ENCODE measurements at places on chromosomes 13 and 19. TPM values are rescaled to one million over a fixed set of nuclear protein-coding genes. Genes with fewer than 3 reads are reported as not detected.

Gene C3
- total RNA-seq = 1.5 TPM

Gene EHD2
- total RNA-seq = 0.64 TPM

Gene CDC34
- total RNA-seq = 96.9 TPM

Gene BABAM1
- 93.4 TPM for total RNA-seq

Gene ZNF229
- 18.3 TPM for total RNA-seq

Gene TNFAIP8L1
- total RNA-seq = 8.5 TPM

Gene ACTMAP
- total RNA-seq = 21.1 TPM

Gene OLFM4
- not detected for total RNA-seq

Gene INSR
- total RNA-seq = 67.5 TPM

Gene C19orf47
- total RNA-seq = 19.0 TPM

DNA sequence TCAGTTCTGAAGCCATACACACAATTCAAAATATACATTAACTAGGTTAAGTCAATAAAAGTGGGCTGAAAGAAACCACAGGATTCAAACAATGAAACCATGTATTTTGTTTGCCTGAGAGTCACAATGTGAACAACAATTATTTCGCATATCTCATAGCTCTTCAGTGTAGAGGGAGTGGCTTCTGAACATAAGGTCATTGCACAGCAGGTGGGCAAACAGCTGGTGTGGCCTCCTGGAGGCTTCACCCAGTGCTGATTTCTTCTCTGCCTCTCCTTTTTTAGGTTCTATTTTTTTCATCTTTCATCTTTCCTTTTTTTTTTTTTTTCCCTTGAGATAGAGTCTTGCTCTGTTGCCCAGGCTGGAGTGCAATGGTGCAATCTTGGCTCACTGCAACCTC, 40.4 kb upstream of the ZNF254 start:
- no peak overlapping the region for H3K27ac ChIP-seq
- peaks cover 61% of the 10 kb centered on the region for H3K36me3 ChIP-seq
- peaks cover 5% of the 10 kb centered on the region for H3K4me1 ChIP-seq
- no peak for DNase-seq
- H3K27me3 ChIP-seq = no peaks in the 10 kb centered on the region

DNA sequence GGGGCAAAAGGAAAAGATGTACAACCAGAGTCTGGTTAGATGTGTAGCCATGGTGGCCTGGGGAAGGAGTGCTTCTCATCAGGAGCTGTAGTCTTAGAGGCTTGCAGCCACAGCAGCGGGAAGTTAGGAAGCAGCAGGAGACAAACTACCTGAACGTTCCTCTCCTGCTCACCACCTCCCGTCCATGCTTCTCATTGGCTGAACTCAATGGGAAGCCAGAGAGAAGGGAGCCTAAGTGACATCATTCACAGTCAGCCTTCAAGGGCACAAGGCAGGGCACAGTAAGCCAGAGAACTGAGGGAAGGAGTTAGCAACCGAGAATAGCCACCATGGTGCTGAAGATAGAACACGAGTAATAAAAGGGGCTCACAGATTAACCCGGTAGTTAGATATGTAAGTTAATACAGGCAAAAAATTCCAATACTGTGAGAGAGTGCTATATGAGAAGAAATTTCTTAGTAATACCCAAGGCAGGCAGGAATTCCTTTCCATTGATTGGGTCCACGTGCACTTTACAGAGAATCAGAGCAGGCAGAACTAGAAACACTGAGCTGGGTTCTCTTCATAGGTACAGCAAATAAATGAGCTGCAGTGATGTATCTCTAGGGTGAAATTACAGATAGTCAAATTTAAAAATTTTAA, 391.5 kb upstream of the DACH1 start:
- no peak overlapping the region for H3K4me3 ChIP-seq
- peaks cover 6% of the 10 kb centered on the region for H3K4me1 ChIP-seq
- DNase-seq = no peak
- H3K36me3 ChIP-seq = no peaks in the 10 kb centered on the region

- peak overlapping the region; percentile 26 for H3K4me3 ChIP-seq
- DNase-seq = no peak
- H3K27ac ChIP-seq = no peak overlapping the region
- H3K36me3 ChIP-seq = peaks cover 4% of the 10 kb centered on the region
Measured at GRCh38 chr19:996051-996838, 4.0 kb upstream of the GRIN3B start.

DNA sequence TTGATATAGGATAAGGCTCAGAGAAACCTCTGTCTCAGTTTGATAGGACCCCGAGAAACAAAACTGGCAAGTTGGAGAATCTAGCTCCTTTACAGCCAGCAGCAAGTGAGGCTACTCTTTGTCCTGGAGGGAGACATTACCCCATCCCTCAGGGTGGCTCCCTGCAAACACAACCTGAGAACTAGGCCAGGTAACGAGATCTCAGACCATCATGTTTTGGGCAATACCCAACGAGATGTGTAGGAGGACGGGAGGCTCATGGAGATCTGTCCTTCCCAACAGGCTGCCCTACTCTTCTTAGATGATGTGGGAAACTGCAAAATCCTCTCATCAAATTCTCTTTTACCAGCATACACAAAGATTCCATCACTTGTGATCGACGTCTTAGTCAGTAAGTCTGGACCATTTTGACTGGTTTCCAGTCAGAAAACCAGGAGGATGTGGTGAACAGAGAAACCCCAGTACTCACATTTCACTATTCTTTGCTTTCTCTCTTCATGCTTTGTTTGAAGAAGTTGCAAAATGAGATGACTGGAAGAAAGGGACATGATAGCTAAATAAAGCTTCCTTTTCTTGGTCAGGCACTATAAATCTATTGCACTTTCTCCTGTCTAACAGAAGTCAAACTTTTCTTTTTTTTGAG, 6.0 kb upstream of the CTU1 start:
- DNase-seq = no peak
- H3K27me3 ChIP-seq = peaks cover 20% of the 10 kb centered on the region
- H3K36me3 ChIP-seq = no peaks in the 10 kb centered on the region

- no peak overlapping the region for H3K27ac ChIP-seq
- H3K27me3 ChIP-seq = no peaks in the 10 kb centered on the region
- no peak overlapping the region for H3K4me3 ChIP-seq
Measured at GRCh38 chr13:77510156-77510555, 25.4 kb upstream of the SCEL start.

DNA sequence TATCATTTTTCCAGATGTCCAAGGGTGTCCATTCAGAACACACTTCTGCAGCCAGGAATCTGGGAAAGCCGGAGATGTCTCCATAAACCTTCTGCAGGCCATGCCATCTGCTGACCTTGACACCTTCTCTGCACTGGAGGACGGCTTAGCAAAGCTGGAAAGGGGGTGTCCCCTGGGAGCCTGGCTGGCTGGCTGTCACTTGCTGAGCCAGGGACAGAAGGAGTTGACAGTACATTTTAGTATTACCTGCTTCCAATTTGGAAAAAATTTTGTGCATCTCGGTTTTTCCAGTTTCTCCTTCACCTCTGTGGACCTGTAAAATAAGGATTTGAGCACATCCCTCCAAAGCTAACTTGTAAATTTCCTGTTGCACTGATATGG, 8.1 kb upstream of the CHST8 start:
- no peaks in the 10 kb centered on the region for H3K36me3 ChIP-seq
- H3K4me3 ChIP-seq = no peak overlapping the region
- H3K27me3 ChIP-seq = peaks cover 69% of the 10 kb centered on the region
- no peak overlapping the region for H3K27ac ChIP-seq
- no peak for DNase-seq
- no peaks in the 10 kb centered on the region for H3K4me1 ChIP-seq

- H3K4me1 ChIP-seq = no peaks in the 10 kb centered on the region
- H3K4me3 ChIP-seq = no peak overlapping the region
- no peak for DNase-seq
- no peak overlapping the region for H3K27ac ChIP-seq
Measured at GRCh38 chr13:104691767-104692467, 1625.7 kb upstream of the SLC10A2 start.

- DNase-seq = no peak
- no peak overlapping the region for H3K27ac ChIP-seq
- H3K4me3 ChIP-seq = no peak overlapping the region
- H3K36me3 ChIP-seq = peaks cover 5% of the 10 kb centered on the region
Measured at GRCh38 chr19:10114651-10115391, 3.3 kb downstream of the P2RY11 start.

DNA sequence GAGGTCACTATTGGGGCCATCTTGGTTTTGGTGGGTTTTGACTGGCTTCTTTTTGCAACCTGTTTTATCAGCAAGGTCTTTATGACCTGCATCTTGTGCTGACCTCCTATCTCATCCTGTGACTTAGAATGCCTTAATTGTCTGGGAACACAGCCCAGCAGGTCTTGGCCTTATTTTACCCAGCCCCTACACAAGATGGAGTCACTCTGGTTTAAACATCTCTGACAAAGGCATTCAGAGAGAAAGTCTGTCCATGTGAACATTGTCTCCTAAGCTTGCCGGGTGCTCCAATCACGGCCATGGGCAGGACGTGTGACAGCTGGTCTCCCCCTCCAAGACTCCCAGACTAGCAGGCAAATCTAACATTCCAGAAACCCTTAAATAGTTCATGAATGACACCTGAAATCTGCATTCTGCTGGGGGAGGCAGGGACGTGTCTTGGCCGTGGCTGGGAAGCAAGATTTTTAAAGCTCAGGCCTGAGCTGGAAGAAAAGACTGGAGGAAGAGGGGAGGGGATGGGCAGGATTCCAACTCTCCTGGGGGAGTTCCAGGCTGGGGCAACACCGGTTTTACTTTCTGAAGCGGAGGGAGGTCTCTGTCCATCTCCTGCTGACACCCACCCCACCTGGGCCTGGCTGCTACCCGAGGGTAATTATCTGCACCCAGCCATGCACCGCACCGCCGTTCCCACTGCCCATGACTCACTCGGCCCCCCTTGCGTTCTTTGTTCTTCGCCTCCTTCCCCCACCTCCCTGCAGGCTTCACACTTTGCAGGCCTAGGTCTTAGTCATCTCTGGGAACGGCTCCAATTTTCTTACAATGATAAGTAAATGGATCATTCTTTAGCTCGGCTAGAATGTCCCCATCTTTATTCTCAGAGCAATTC, 11.6 kb upstream of the OR1M1 start:
- H3K36me3 ChIP-seq = no peaks in the 10 kb centered on the region
- DNase-seq = no peak
- H3K27me3 ChIP-seq = no peaks in the 10 kb centered on the region
- peaks cover 34% of the 10 kb centered on the region for H3K4me1 ChIP-seq

GRCh38 chr19:4506449-4507149, 11.7 kb downstream of the PLIN4 start:
- no peaks in the 10 kb centered on the region for H3K4me1 ChIP-seq
- no peak for DNase-seq
- H3K4me3 ChIP-seq = no peak overlapping the region
- no peaks in the 10 kb centered on the region for H3K27me3 ChIP-seq
- H3K27ac ChIP-seq = no peak overlapping the region
- H3K36me3 ChIP-seq = peaks cover 13% of the 10 kb centered on the region

- no peaks in the 10 kb centered on the region for H3K4me1 ChIP-seq
- H3K4me3 ChIP-seq = no peak within 1 kb of the TSS
- H3K27ac ChIP-seq = no peak within 1 kb of the TSS
- peaks cover 4% of the 10 kb centered on the region for H3K36me3 ChIP-seq
Measured at GRCh38 chr19:23002690-23003422, at the start of gene ZNF728. Gene ZNF728 (minus strand): TSS chr19:23003176. CDS start chr19:23003030, 146 bp downstream.

- H3K36me3 ChIP-seq = no peaks in the 10 kb centered on the region
- H3K4me3 ChIP-seq = no peak overlapping the region
- H3K4me1 ChIP-seq = no peaks in the 10 kb centered on the region
Measured at GRCh38 chr19:50176775-50177174, 13.7 kb upstream of the IZUMO2 start.

DNA sequence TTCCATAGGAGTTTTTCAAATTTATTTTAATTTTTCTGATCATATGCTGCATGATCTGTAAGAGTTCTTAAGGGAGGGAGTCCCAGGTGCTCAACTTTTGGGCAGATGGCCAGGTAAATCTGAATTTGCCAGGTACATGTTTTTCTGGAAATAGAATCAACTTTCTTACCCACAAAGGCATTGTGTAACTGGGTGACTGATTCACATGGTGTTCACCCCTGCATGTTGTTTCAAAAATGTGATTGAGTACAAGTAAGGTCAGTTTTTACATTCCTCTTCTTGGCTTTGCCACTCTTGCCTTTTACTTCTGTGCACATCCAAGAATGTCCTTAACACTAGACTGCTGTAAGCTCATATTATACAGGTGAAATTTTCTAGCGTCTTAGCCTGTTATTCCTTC, 30.4 kb downstream of the RB1 start:
- no peaks in the 10 kb centered on the region for H3K27me3 ChIP-seq
- peaks cover 32% of the 10 kb centered on the region for H3K36me3 ChIP-seq
- no peak for DNase-seq
- H3K4me3 ChIP-seq = no peak overlapping the region

GRCh38 chr19:55559684-55560083, 14.3 kb upstream of the SBK3 start:
- H3K27me3 ChIP-seq = peaks cover 8% of the 10 kb centered on the region
- DNase-seq = no peak
- H3K4me1 ChIP-seq = peaks cover 5% of the 10 kb centered on the region
- no peak overlapping the region for H3K27ac ChIP-seq
- no peak overlapping the region for H3K4me3 ChIP-seq

GRCh38 chr19:58304748-58305064, 471 bp upstream of the ERVK3-1 start:
- no peak for DNase-seq
- H3K27me3 ChIP-seq = no peaks in the 10 kb centered on the region
- H3K4me3 ChIP-seq = peak overlapping the region; percentile 100
- H3K27ac ChIP-seq = peak overlapping the region; percentile 97
- peaks cover 26% of the 10 kb centered on the region for H3K36me3 ChIP-seq
- H3K4me1 ChIP-seq = peaks cover 24% of the 10 kb centered on the region

DNA sequence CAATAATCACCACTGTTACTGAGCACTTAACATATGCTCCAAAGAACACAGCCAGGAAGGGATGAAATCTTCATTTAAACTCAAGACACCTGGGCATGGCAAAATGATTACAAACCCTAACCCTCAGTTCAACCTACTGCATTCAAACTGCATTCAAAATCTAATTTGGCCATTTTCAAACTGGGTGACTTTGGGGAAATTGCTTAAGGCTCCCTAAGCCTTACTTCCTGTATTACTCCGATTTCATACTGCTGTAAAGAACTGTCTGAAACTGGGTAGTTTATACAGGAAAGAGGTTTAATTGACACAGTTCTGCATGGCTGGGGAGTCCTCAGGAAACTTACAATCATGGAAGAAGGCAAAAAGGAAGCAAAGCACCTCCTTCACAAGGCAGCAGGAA, 50.4 kb downstream of the CBY2 start:
- no peak for DNase-seq
- no peak overlapping the region for H3K27ac ChIP-seq
- peaks cover 13% of the 10 kb centered on the region for H3K27me3 ChIP-seq
- H3K4me1 ChIP-seq = peaks cover 2% of the 10 kb centered on the region
- no peaks in the 10 kb centered on the region for H3K36me3 ChIP-seq
- H3K4me3 ChIP-seq = no peak overlapping the region

GRCh38 chr19:18684642-18684993, 1.1 kb downstream of the CRTC1 start:
- no peaks in the 10 kb centered on the region for H3K27me3 ChIP-seq
- no peak for DNase-seq
- no peak overlapping the region for H3K27ac ChIP-seq
- peaks cover 1% of the 10 kb centered on the region for H3K36me3 ChIP-seq
- H3K4me1 ChIP-seq = peaks cover 8% of the 10 kb centered on the region
- H3K4me3 ChIP-seq = peak overlapping the region; percentile 87

All from progenitor cell of endocrine pancreas (in vitro differentiated cells).